Activated CD8-positive, alpha-beta memory T cell treated with anti-CD3 and anti-CD28 coated beads for 48 hours (primary cell): ENCODE measurements at places on chromosomes 3 and 15.

- no peak for DNase-seq
These were observed 277.1 kb downstream of the EDEM1 start for GRCh38 chr3:5464649-5465048.

- no peak for DNase-seq
These were observed 37.9 kb upstream of the TNFAIP8L3 start for GRCh38 chr15:51132384-51133139.

DNA sequence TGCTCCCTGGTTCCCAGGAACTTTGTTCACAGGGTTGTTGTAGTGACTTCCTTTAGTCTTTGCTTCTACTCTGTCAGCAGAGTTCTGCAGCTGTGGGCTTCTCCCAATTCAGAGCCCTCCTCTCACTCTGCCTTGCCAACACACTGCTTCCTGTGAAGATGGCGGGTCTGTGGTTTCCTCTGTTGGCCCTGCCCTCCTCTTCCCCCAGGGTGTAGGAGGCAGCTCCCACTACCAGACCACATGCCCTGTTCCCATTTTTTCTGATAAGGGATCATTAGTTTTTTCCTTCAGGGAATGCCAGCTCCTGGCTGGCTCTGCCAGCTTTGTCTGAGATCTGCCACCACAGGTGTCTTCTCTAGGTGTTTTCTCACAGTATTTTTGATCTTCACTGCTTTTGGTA is 12.7 kb downstream of the SPSB4 start:
- DNase-seq = no peak

GRCh38 chr3:127667119-127667681 is 5.6 kb upstream of the ABTB1 start:
- DNase-seq = no peak

DNA sequence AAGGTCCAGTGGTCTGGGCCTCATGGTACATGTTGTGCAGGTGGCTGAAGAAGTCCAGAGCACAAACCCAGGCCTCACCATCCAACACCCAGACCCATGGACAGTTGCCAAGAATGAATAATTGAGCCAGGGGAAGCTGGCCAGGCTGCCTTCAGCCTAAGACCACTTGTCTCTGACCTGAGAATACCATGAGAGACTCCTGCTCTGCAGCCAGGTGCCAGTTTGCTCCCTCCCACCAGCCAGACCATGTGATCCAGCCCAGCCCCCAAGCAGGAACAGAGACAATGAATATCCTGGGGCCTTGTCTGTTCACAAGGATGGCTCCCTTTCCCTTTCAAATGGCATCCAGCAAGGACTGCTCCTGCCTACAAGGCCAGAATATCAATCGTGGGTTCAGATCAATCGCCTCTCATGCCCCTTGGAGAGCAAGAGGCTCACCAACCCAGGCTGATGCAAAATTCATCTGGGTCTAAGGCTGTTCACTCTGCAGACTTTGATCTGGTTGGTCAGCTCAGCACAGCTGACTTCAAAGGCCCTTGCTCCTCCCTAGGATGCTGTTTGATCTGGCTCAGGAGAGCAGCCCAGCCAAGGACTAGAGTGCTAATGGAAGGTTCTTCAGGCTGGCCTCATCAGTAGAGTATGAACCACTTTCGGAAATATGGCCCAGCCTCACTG is 13.4 kb downstream of the TRAIP start:
- no peak for DNase-seq

DNA sequence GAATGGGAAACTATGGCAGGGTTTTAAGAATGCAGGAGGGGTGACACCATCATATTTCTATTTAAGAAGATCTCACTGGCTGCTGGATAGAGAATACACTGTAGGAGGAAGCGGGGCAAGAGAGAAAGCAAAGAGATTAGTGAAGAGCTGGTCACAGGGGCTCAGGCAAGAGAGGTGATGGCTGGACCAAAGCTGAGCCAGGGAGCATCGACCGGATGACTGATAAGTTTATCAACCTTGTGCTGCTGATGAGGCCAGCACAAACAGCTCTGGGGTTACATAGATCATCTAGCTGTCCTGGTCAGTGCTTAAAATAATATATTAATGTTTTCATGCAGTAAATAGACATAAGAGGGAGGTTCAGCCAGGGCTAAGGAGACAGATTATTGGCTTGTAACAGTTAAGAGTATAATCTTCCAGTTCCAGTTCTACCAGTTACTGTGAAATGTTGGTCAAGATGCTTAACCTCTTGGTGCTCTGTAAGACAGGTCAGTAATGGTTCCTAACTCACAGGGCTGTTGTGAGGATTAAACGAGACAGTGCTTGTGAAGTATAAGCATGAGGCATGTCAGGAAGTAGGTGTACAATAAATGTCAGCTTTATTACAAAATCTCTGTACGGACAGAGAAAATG is 201.0 kb upstream of the FEZF2 start:
- no peak for DNase-seq

GRCh38 chr3:115658032-115658336 is 34.7 kb downstream of the GAP43 start:
- no peak for DNase-seq

GRCh38 chr15:42048080-42048820 is 27.4 kb upstream of the PLA2G4E start:
- DNase-seq = no peak

GRCh38 chr3:14775563-14775962 is 43.2 kb upstream of the FGD5 start:
- DNase-seq = no peak

GRCh38 chr3:190089711-190090110 is 31.0 kb downstream of the P3H2 start:
- no peak for DNase-seq

- DNase-seq = no peak
These were observed 504.1 kb downstream of the TBL1XR1 start for GRCh38 chr3:176692966-176693785.
